ENCODE measurements at places on chromosomes 5 and 9.

DNA sequence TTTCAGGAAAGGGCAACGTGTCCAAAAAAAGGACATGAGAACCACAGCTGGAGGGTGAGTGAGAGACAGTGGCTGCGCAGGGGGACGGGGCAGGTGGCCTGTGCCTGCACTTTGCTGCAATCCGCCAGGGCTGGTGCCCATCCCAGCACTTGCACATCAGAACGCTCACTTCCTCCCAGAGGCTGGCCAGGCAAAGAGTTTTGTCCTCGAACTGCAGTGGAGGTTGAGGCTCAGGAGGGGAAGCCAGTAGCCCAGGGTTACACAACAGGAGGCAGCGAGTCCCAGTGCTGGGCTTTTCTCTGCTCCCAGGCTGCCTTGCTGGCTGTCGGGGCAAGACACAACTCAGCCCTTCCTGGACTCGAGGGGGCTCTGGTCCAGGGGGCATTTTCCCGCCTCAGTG is 33.1 kb downstream of the CRB2 start:
- no peak for DNase-seq

DNA sequence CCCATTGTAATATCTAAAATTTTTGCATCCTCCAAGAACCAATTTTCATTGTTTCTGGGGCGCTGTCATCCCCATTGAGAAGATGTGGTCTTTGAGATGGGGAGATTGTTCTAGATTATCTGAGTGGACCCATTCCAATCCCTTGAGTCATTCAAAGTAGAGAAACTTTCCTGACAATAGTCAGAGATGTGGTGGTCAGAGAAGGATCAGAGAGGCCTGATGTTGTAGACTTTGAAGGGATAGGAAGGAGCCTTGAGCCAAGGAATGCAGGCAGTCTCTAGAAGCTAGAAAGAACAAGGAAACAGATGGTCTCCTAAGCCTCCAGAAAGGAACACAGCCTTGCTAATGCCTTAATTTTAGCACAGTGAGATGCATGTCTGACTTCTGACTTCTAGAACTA is 80.4 kb downstream of the TEK start:
- DNase-seq, result no peak

DNA sequence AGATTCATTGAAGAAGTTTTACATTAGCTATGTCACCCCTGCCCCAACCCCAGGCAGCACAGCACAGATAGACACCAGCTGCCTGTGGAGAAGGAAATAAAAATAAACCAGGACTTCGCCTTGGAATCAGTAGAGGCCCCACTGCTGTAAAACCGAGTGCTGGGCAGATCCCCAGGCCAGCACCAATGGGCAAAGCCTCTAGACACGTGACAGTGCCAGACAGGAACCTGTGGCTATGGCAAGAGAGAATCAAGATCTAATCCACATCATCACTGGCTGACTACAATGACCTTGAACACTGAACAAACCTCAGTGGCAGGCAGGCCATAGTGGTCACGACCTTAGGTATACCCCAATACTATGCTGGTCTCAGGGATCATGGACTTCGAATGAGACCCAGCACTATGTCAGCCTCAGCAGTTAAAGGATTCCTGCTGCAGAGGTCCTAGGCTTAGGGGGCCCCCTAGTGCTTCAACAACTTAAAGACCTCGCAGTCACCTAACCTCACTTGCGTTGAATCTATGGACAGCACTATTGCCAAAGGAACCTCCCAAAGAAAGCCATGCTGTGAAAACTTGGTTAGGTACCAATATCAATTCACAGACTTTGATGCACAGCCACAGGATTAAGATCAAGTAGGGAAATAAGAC is 2118.6 kb upstream of the C9orf72 start:
- no peak for DNase-seq

- no peak for DNase-seq
Measured at GRCh38 chr9:35627575-35627974, 9.4 kb upstream of the CD72 start.

Measured in suprapubic skin (tissue), 4 donors.